ENCODE measurements at places on chromosomes 6 and 20.

DNA sequence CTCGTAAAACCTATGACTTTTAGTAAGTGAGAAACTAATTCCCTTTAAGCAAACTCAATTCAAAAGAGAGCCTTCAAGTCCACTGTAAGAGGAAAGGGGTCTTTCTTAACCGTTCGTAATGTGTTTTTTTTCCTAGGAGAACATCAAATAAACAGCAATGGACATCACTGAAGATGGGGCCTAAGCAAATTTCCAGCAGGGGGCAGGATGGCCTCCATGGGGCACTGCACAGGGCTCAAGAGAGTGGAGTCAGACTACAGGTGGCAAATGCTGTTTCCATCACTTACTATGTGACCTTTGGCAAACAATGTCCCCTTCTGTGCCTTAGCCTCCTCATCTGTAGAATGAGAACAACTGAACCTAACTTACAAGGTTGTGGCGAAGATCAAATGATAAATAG is 88.7 kb downstream of the ARHGAP18 start:
- DNase-seq: peak; percentile 8

- no peak for DNase-seq
Measured at GRCh38 chr6:17179530-17180073, 77.8 kb downstream of the STMND1 start.

- DNase-seq: no peak
Measured at GRCh38 chr6:20943922-20944321, 409.7 kb downstream of the CDKAL1 start.

DNA sequence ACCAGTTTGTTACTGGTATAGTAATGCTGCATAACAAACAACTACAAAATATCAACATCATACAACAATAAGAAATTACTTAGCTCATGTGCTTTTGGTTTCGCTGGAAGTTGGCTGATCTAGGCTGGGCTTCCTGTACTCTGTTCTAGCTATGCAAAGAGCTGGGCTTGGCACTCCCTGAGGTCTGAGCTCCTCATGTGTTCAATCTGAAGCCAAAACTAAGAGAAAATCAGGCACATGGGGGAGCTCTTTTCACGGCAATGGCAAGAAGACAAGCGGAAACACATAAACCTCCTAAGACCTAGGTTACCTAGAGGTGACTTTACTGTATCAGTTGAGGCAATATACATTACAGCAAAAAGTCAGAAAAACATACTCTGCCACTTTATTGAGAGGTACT is 574.2 kb downstream of the KHDRBS2 start:
- no peak for DNase-seq

GRCh38 chr6:11650025-11650696 is 112.6 kb downstream of the TMEM170B start:
- DNase-seq: no peak

GRCh38 chr6:67184405-67184804 is 1450.7 kb upstream of the ADGRB3 start:
- DNase-seq: no peak

- no peak for DNase-seq
Measured at GRCh38 chr6:11160199-11160598, 48.7 kb upstream of the ERVFRD-1 start.

DNA sequence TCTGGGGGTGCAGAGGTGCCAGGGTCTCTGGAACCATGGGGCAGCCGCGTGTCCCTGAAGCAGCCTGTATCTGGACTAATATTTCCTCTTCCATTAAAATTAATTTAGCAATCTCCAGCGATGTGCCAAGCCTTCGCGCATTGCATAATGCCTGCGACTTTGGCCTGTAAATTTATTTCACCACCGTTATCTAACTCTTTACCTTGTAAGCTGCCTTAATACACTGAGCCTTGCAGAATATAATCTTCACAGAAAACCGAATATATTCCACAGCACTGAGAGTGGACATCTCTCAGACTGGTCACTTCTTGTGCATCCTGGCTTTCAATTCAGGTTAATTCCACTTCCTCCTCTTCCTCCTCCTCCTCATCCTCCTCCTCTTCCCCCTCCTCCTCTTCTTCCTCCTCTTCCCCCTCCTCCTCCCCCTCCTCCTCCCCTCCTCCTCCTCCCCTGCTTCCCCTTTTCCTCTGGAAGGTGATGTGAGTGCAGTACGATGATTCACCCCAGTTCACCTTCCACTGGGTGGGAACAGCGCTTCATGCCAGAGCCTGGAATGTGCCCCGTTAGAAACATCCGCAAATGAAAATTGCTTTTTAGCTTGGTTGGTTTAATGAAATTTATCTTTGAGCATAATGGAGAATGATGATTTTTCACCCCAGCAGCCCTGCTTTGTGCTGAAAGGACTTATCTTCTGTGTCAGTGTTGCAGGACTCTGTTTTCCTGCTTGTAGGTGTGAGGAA is 101.4 kb downstream of the CDH4 start:
- DNase-seq: no peak

GRCh38 chr20:298776-299391 is 1.5 kb downstream of the ZCCHC3 start:
- DNase-seq: no peak

- peak; percentile 62 for DNase-seq
Measured at GRCh38 chr6:26195376-26195923, 108.2 kb downstream of the HFE start.

GRCh38 chr6:89997456-89998445 is 103.5 kb downstream of the GJA10 start:
- DNase-seq: no peak

DNA sequence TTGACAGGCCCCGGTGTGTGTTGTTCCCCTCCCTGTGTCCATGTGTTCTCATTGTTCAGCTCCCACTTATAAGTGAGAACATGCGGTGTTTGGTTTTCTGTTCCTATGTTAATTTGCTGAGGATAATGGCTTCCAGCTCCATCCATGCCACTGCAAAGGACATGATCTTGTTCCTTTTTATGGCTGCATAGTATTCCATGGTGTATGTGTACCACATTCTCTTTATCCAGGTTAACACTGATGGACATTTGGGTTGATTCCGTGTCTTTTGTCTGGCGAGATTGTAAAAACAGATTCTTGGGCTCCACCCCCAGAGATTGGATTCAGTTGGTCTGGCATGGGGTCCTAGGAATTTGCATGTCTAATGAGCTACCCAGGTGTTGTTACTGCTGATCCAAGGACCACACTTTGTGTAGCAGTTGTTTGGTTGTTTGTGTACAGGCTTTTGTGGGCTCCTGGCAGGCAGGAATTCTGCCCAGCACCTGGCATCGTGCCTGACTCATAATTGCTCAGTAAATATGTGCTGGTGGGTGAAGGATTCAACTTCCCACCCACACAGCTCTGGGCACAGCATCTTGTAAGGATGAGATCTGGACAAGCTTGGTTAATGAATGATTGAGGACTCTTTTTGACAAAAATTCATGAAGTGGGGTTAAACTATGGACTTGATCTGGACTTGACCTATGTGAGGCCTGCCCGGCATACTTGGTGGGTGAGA is 5.2 kb downstream of the TOX2 start:
- no peak for DNase-seq

- DNase-seq: no peak
Measured at GRCh38 chr6:114159727-114160126, 183.1 kb downstream of the HS3ST5 start.

DNA sequence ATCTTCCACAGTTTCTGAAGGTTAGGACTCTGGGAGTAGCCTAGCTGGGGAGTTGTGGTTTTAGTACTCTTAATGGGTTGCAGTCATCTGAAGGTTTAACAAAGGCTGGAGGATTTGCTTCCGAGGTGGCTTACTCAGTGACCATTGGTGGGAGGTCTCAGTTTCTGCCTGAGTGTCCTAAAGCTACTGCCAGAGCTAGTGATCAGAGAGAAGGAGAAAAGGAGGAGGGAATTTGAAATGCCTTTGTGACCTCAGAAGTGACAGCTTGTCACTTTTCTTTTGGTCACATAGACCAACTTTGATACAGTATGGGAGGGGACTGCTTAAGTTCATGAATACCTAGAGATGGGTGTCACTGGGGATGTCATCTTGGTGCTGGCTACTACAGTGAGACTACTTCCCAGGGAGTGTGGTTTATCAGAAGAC is 41.3 kb downstream of the NCOA3 start:
- DNase-seq: no peak

- DNase-seq: no peak
Measured at GRCh38 chr20:61887596-61888093, 178.0 kb downstream of the TAF4 start.

DNA sequence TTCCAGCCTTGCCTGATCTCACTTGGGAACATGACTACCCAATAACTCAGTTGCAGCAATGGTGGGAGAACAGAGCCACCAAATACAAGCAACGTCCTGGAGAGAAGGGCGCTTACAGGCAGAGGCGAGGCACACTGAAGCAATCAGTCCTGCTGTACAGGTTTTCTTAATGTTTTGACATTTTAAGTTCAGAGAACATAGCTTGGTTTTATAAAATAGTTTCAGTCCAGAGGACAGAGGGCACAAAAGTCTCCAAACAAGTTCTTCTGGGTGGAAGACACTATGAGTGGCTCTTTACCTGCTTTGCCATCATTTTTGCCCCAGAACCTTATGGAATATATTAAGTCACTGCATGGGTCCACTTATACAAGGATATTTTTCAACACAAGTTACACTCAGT is 103.4 kb upstream of the KCNG1 start:
- no peak for DNase-seq

- no peak for DNase-seq
Measured at GRCh38 chr6:26158581-26159356, 71.5 kb downstream of the HFE start.

DNA sequence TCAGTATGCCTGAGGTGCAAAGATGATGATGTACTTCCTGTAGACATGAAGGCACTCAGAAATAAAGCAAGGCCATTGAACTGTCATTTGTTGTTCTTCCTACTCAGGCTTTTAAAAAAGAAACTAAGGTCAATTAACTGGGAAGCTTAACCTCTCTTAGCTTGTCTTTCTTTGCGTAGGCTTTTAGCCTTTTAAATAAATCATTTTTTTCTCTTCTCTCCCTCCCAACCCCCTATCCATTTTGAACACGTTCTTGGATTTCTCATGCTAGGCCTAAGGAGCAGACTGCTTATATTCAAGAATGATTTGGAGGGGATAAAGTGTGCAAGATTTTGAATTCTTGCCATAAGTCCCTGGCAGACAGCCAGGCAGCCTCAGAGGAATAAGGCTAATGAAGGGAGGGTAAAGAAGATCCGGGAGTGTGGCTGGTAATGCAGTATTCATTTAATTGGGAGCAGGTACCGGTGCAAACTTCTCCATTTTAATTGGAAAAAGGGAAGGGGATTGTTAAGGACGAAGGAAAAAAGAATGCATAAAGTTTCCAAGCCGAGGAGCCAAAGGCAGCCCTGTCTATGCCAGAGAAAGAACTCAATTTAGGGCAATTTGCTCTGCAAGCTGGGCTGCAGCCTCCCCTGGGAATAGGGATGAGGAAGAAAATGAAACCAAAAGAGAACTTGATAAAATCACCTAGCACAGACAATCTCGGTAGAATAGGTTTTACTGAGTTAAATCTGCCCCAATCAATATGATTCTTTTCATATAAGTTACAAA is 343.8 kb upstream of the MMS22L start:
- DNase-seq: no peak

DNA sequence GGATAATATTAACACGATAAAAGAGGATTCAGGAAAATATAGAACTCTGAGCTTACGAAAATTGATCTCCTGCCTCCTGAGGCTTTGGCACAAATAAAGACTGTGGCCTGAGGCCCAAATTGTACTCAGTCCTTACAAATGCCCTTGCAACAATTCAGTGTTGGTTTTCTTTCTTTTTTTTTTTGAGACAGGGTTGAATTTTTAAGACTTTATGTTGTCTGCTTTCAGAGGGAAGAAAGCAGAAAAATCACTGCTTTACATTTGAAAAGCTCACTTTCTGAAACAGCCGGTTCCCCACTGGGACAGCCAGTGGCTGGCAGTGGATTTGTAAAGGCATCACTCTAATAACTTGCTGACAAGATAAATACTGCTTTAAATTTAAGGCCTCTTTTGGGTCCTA is 290.5 kb downstream of the SLC35F1 start:
- DNase-seq: no peak

DNA sequence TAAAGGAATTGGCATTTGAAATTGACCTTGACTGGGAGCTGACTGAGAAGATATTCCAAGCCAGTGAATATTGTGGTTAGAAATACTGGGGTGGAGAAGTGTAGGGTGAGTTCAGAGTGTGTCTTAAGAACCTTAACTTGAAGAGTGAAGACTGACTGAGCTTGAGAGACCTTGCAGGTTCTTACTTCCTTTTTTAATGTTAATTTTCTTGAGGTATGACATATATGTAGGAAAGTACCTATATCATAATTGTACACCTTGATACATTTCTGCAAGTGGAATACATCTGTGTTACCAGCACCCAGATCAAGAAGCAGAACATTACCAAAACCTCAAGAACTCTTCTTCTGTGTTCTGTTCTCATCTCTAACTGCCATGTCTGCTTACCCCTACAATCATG is 11.0 kb downstream of the DHX35 start:
- DNase-seq: no peak

GRCh38 chr6:137731960-137732616 is 135.0 kb upstream of the TNFAIP3 start:
- no peak for DNase-seq

GRCh38 chr20:41003143-41003935 is 25.3 kb upstream of the TOP1 start:
- peak; percentile 24 for DNase-seq

DNA sequence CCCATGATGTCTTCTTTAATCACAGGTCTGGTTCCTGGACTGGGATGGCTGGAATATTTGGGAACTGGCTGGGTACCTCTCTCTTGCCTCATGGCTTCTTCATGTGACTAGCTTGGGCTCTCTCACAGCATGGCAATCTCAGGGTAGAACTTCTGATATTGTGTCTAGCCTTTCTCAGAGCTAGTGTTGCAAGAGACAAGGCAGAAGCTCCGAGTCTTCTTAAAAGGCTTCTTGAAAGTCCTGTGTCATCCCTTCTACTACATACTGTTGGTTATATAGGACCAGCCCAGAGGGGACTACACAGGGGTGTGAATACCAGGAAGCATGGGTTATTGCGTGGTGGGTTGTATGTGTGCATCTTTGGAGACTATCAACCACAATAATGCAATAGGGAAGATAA is 23.3 kb downstream of the BCAS1 start:
- DNase-seq: no peak

- no peak for DNase-seq
Measured at GRCh38 chr6:24401458-24401857, 1.3 kb upstream of the MRS2 start.

DNA sequence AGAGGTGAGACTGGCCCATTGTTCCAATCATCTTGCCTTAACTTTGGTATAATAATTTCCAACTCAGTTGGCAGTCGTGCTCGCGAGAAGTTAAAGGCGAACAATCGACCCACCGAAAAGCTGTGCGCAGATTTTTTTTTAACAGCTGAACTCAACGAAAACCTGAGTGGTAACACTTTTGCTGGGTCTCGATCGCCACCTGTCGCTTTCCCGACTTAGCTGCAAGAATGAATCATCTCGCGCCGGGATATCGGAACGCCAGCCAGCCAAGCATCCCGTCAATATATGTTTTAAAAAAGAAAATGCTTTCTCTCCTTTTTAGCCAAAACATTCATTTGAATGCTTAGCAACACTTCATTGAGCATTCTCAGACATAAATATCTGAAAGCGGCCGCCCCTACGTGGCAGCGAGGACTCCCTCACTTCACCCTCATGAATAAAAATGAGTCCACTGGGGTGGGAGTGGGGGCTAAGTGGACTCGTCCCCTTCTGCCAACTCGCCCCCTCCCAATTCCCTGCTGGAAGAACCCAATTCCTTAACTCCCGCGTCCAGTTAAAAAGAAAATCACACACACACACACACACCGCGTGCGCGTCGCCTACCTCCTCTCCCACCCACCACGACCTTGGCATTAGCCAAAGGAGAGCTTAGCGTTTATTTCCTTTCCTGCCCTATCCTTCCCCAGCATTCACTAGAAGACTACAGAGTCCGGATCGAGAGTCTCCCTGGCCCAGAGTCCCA is 1.5 kb downstream of the COL12A1 start:
- DNase-seq: no peak

All from stimulated activated CD4-positive, alpha-beta T cell treated with anti-CD3 and anti-CD28 coated beads, Interleukin-15, amount 100 ng/mL, for 1 hour (primary cell).